ENCODE measurements at places on chromosomes 7 and 10. TPM values are rescaled to one million over a fixed set of nuclear protein-coding genes. Genes with fewer than 3 reads are reported as not detected.

- peak; percentile 15 for DNase-seq
These were observed 12.4 kb downstream of the PAPOLB start for GRCh38 chr7:4849390-4849789.

Gene SUPV3L1
- 30.0 TPM for total RNA-seq

- no peak for DNase-seq
These were observed 693 bp downstream of the CREB5 start for GRCh38 chr7:28413011-28413410.

- DNase-seq = peak; percentile 88
These were observed 37.8 kb upstream of the PSAP start for GRCh38 chr10:71888623-71889387.

Gene SLC13A1
- total RNA-seq = not detected

All from cardiac septum (tissue), 1 donor.